ENCODE measurements at places on chromosomes 3 and 15. TPM values are rescaled to one million over a fixed set of nuclear protein-coding genes. Genes with fewer than 3 reads are reported as not detected.

Gene AP4E1
- 8.8 TPM for polyA plus RNA-seq

Gene TLR9
- polyA plus RNA-seq = 0.37 TPM

GRCh38 chr15:64535460-64536243, 75.3 kb downstream of the ZNF609 start:
- no peak for DNase-seq

Gene CD96
- 4.1 TPM for polyA plus RNA-seq

- no peak for DNase-seq
These were observed 61.7 kb downstream of the STRIT1 start for GRCh38 chr3:155231792-155232191.

GRCh38 chr15:75167588-75168350, 33.9 kb upstream of the C15orf39 start:
- DNase-seq = no peak

Gene GOLGA6B
- 0.07 TPM for polyA plus RNA-seq

Gene ITGA11
- polyA plus RNA-seq = 1.8 TPM

DNA sequence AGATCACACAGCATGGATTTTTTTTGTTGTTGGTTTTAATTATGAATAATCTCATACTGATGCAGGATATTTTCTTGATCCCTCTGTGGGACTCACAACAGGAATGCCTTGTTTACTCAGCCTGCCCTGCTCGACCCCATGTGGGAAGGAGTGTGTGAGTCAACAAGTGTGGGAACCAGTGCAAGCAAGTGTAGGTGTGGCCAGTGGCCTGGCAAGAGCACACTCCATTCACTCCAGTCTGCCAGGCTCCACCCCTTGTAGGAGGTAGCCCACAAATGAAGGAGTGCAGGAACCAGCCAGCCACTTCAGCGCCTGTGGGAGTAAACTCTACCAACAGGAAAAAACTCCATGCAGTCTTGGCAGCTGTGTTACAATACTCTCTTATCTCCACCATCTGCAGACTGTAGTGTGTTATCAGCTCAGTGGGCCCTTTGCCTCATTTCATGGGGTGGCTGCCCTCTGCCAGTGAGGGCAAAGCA, 393.6 kb downstream of the OTOL1 start:
- DNase-seq = no peak

DNA sequence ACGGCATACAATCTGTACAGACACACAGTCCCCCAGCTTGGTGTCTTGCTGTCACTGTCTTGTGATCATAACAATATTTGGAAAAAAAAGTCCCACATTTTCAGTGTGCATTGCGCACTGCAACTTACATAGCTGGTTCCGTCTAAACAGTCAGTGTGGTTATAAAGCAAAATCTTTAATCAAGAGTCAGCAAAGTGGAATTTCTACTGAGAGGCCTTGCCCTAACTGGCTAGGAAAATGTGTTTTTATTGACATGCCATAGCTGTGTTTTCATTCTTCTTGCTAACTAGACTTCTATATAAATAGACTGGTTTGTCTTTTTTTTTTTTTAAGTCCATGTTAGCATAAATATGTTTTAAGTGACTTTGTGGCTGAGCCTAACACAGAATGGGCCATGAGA, 174.8 kb downstream of the POLR2M start:
- DNase-seq = no peak

GRCh38 chr15:26974120-26974780, 3.3 kb downstream of the GABRG3 start:
- peak; percentile 21 for DNase-seq

DNA sequence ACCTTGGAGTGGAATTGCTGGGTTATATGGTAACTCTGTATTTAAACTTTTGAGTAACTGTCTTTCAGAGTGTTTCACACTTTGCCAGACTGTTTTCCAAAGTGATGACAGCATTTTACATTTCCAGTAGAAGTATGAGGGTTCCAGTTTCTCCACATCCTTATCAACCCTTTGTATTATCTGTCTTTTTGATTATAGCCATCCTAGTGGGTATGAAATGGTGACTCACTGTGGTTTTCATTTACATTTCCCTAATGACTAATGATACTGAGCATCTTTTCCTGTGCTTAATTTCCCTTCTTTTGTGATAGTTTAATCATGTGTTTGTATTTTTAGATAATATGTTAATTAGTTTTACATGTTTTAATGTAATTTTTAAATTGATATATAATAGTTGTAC, 138.1 kb upstream of the DAZL start:
- no peak for DNase-seq

DNA sequence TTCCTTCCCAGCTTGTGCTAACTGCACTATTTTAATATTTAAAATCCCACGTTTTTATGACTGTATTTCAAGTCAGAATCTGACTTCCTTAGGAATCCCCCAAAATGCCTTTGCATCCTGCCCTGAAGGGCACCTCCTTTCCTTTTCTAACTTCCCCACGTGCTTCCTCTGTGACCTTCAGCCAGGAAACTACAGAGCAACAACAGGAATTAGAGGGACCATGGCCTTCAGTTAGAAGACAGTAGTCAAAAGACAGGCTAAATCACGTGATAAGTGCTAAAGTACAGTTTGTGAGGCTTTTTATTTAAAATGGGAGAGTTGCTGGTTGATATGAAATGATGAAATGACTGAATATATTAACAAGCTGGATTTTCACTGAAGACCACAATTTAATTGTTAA, 11.8 kb upstream of the ABHD10 start:
- peak; percentile 63 for DNase-seq

- peak; percentile 38 for DNase-seq
These were observed 31.5 kb downstream of the KCNAB1 start for GRCh38 chr3:156151824-156152428.

DNA sequence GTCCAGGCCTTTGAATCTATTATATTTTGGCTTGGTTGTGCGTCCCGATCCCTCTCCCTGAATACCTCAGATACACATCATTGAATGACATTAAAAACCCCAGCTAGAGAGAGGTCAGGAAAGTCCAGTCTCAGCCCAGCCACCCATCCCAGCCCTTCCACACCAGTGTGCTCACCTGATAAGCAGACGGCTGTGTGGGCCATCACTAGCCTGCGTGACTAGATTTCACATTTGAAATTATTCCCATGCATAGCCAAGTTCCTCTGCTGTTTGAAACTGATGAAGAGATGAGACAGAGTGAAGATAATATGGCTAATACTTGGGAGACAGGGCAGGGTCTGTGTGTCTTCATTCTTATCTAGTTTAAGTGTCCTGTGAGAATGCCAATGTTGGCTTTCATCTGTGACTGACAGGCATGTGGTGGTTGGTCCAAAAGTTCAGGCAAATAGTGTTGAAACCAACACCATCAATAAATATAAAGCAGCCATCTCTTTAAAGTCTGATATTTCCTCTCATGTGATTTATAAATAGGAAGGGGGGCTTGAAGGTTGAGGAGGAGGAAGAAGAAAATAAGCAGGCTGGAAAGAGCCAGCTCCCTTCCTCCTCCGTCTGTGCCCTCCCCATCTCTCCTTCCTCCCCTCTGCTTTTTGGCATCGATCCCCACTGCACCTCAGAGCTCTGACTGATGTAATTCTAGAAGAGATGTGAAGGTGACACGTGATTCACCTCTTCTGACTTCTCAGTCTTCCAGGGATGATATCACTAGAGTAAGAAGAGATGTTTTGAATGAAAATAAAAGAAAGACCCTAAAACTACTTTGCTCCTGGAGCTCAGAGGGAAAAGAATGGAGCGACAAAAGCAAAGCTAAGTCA, 5.1 kb downstream of the FAM43A start:
- DNase-seq = no peak

Gene SYNPR
- 0.87 TPM for polyA plus RNA-seq

- DNase-seq = no peak
These were observed 57.0 kb upstream of the CMTM7 start for GRCh38 chr3:32334675-32335074.

GRCh38 chr15:38996111-38996631, 431.6 kb upstream of the RASGRP1 start:
- peak; percentile 18 for DNase-seq

Gene ROPN1
- polyA plus RNA-seq = 0.16 TPM

- no peak for DNase-seq
These were observed 242.2 kb upstream of the ZPLD1 start for GRCh38 chr3:102192575-102192974.

Gene IGSF11
- polyA plus RNA-seq = 1.9 TPM

DNA sequence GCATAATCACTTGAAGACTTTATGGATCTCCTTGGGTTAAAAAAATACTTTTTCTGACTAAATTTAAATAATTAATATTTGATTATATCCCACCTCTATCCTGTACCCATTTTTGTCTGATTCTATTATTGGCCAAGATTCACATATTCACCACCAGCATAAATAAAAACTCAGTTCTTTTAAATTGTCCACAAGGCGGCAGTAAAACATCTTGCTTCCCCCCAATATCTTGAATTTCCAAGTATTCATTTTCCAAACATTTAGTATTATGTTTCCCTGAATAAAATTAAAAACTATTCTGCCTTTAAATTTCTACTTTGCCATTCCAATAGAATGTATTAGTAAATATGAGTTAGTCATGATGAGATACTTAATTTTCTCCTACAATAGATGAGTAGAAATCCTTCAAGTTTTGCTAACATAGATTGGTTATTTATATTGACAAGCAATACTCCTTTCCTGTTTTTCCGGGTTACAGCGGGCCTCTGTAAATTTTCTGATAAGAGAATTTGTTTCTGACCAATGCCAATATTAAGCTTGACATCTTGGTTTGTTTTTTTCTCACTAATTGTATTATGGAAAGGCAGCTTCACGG, 218.7 kb upstream of the MDFIC2 start:
- DNase-seq = no peak

- no peak for DNase-seq
These were observed 123.5 kb downstream of the RPLP1 start for GRCh38 chr15:69576035-69576526.

GRCh38 chr3:37283011-37283410, 108.6 kb upstream of the LRRFIP2 start:
- no peak for DNase-seq

Gene STRC
- 10.9 TPM for polyA plus RNA-seq

Gene KNG1
- 5.1 TPM for polyA plus RNA-seq

Gene GATA2
- 1.9 TPM for polyA plus RNA-seq

Gene GXYLT2
- polyA plus RNA-seq = 3.1 TPM

GRCh38 chr3:166123576-166123975, 286.4 kb upstream of the BCHE start:
- no peak for DNase-seq

- no peak for DNase-seq
These were observed 533.4 kb downstream of the NTRK3 start for GRCh38 chr15:87722941-87723691.

GRCh38 chr15:40990789-40991188, 37.5 kb downstream of the CHAC1 start:
- DNase-seq = no peak

GRCh38 chr3:195407531-195408409, 35.0 kb downstream of the ACAP2 start:
- no peak for DNase-seq
